ENCODE measurements at places on chromosomes 1 and 21.
A peak's percentile ranks its signal among the peaks of the same experiment; 100 is the strongest.

- DNase-seq: no peak
Measured at GRCh38 chr1:56825436-56825835, 6.2 kb upstream of the FYB2 start.

DNA sequence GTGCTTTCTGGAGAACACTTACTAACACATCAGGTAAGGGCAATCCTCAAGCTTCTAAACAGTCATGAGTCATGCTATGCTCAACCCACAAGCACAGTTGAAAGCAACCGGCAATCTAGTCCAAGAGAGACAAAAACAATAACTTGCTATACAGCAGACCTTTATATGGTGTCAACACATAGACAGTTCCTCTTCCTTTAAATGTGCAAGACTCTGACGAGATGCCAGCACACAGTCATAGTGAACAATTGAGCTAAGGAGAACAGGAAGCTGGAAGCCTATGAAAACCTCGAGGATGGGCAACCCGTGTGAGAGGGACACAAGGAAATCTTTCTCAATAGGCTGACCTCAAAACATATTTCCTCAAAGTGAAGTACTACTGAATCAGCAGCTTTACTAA is 5.3 kb downstream of the ADIPOR1 start:
- no peak for DNase-seq

GRCh38 chr1:203351037-203351625 is at the start of gene FMOD:
TSS of gene FMOD (minus strand) at chr1:203351122. CDS start at chr1:203348270, 2,852 bp downstream.
- no peak for DNase-seq

- peak; percentile 59 for DNase-seq
Measured at GRCh38 chr1:234620272-234621126, 10.5 kb upstream of the IRF2BP2 start.

GRCh38 chr21:19440792-19441655 is 1037.4 kb upstream of the TMPRSS15 start:
- DNase-seq: no peak

DNA sequence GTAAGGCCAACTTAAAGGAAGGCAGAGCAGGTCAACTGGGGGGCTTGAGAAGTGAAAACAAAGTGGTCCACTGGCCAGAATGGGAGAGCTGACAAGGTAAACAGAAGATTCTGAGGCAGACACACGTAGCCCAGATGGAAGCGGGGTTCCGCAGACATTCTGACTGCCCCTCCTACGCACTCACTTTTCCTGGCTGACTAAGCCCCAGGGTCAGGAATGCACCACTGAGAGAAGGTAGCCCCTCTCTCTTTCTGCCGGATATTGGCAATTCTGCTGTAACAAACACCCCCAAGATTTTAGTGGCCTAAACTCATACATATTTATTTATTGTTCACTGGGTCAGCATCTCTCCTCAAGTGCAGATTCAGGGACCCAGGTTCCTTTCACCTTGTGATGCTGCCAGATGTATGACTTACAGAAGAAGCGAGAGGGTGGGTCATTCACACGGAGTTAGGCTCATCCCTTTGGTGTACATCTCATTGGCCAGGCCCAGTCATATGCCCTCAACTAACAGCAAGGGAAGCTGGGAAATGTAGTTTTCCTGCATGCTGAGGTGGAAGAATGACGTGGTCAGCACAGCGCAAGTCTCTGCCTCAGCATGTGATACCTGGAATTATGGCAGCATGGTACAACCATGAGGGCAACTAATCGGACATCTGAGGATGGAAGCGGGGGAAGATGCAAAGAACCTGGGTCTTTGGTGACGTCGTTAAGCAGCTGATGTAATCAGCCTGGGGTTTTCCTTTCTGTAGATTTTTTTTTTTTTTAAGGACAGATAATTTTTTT is 43.4 kb upstream of the MRPS6 start:
- no peak for DNase-seq

- DNase-seq: no peak
Measured at GRCh38 chr1:230423261-230423660, 2.9 kb downstream of the PGBD5 start.

DNA sequence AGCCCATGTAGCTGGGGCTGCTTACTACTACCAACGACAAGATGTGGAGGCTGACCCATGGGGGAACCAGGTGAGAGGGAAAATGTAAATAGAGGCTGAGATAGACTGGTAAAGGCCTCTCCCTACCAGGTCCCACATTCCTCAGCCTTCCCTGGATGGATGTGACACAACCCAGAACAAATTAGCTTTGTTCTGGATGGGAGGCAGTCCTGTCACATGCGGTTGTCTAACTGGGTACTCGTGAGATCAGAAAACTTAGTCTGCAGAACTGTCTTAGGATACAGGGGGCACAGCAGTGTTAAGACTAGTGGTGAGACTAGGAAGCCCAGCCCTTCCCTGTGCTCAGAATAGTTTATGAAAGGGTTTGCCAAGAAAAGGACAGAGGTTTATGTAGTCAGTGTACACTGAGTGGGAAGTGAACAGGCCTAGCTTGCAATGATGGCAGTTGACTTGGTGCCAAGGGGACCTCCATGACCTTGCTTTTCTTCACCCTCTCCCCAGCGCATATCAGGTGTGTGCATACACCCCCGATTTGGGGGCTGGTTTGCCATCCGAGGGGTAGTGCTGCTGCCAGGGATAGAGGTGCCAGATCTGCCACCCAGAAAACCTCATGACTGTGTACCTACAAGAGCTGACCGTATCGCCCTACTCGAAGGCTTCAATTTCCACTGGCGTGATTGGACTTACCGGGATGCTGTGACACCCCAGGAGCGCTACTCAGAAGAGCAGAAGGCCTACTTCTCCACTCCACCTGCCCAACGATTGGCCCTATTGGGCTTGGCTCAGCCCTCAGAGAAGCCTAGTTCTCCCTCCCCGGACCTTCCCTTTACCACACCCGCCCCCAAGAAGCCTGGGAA is 8.4 kb downstream of the MMACHC start:
- DNase-seq: no peak

DNA sequence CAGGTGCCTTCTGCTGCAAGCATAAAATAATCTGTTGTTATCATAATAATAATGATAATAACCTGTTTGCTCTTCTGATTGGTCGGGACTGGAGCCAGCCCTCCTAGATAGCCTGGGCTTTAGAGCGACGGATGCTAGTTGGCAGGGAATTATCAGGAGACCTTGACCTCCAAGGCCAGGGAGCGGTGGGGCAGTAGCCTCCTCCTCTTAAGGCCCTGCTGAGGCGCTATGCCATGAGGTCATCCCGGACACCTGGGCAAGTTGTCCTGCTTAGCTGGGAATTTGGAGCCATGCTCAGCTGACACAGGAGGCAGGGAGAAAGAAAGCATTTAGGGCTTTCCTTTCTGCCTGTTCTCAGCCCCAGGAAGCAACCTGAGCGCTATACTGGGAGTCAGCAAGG is 15.6 kb downstream of the C1orf115 start:
- no peak for DNase-seq

- peak; percentile 37 for DNase-seq
Measured at GRCh38 chr1:218171302-218171893, 113.7 kb upstream of the RRP15 start.

- DNase-seq: no peak
Measured at GRCh38 chr1:1939296-1940122, 20.4 kb upstream of the TMEM52 start.

GRCh38 chr1:37078866-37079265 is 44.6 kb upstream of the GRIK3 start:
- DNase-seq: no peak

DNA sequence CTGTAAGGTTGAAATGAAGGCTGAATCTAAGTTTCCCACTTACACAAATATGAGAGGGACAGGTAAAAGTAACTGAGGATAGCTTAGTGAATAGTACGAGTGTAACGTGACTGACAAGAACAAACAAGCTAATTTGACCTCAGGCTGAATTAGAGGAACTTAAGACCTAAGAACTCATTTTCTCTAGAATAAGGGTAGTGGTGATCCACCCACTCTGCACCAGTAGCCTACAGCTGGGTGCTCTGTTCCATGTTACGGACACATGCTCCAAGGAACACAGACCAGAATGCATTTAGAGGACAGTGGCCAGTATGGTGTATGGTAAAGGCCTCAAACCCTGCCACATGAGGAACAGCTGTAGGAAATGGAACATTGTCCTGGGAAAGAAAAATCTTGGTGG is 14.9 kb upstream of the TMEM9 start:
- no peak for DNase-seq

- no peak for DNase-seq
Measured at GRCh38 chr1:26994787-26995517, 1.5 kb downstream of the TRNP1 start.

DNA sequence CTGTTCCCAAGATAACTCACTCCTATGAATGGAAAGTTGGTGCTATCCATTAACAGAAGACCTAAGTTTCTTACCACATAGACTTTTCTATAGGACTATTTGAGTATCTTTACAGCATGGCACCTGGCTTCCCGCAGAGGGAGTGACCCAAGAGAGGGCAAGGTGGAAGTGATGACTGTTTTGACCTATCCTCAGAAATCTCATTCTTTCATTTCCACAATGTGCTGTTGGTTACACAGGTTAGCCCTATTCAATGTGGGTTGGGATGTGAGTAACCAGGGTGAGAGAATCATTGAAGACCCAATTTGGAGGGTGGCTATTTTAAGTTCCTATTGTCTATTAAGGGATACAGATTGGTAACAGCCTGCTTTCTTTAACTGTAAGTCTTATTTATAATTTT is 38.3 kb upstream of the NEXN start:
- DNase-seq: no peak

- DNase-seq: no peak
Measured at GRCh38 chr1:84724128-84724860, 34.0 kb upstream of the SSX2IP start.

DNA sequence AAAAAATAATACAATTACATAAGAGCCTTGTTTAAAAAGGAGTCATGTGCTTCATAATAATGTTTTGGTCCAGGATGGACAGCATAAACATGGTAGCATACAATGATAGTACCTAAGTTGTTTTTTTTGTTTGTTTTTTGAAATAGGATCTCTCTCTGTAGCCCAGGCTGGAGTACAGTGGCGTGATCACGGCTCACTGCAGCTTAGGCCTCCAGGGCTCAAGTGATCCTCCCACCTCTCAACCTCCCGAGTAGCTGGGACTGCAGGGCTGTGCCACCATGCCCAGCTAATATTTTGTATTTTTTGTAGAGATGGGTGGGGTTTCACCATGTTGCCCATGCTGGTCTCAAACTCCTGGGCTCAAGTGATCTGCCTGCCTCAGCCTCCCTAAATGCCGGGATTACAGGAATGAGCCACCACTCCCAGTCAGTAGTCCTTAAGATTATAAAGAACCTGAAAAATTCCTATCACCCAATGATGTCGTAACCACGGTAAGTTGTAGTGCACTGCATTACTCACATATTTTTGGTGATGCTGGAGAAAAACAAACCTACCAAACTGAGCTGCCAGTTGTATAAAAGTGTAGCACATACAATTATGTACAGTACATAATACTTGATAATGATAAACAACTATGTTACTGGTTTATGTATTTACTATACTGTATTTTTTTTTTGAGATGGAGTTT is 22.4 kb upstream of the RCOR3 start:
- no peak for DNase-seq

DNA sequence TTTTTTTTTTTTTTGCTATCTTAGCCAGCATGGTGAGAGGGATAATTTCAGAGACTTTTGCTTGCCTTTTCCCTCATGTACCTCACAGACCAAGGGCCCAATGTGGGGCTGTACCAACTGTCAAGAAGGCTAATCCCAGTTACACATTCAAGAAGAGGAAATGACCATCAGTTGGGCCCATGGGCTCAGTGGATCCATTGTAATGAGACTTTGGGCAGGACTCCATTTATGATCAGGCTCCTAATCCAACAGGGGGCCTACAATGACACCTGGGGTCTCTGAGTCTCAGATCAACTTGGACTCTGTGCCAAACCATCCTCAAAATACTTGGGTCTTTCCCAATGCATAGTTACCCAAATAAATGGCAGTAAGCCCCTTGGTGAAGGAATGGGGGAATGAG is 450.4 kb upstream of the VAMP3 start:
- DNase-seq: no peak

DNA sequence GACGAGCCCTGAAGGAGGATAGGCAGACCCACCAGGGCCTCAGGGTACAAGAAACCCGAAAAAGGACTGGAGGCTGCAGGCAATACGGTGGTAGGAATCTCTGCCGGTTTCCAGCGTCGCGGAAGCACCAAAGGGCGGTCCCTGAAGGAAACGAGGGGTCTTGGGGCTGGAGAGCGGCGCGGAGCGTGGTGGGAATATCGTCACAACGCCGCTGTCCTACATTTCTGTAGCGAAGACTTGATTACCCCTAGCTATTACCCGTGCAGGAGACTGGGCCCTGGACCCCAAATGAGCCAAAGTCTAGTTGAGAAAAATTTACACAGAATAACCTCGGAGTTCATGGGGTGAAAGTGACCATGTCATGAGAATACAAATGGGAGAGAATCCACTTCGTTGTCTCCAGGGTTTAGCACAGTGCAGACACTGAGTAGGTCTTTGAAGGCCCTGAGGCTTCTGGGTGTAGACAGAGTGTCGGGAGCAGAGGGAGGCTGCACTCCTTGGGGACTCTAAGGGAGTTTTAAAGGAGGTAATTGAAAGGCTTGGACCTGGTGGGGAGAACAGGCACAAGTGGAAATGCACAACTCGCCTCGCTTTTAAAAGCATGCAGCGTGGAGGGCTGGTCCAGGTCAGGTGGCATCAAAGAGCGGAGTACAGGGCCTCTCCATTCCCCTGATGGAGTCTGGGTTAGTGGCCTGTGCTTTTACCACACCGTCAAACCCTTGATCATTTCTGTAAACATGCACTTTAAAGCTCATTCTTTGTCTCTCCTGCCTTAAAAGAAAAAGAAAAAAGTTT is 1.5 kb downstream of the ATP1A1 start:
- no peak for DNase-seq

All from NCI-H2081 treated with DMSO at 0.1 percent for 48 hours (cell line).